ENCODE measurements at places on chromosomes 12 and 14.

DNA sequence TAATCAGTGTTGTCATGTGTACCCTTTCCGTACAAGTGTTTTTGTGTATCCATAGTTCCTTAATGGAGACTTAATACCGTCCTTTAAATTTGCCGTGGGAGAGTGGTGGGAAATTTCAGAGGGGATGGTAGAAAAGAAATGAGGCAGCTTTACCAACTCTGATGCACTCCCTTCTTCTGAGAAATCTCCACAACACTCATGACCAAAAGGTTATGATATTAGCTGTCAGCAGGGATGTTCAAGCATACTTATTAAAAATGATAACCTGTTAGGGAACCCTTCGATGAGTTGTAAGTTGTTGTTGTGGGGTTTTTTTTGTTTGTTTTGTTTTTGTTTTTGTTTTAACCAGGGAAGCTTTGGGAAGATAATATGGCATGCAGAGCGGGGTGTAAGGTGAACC lies 12.5 kb downstream of the RAB21 start:
- DNase-seq = no peak

DNA sequence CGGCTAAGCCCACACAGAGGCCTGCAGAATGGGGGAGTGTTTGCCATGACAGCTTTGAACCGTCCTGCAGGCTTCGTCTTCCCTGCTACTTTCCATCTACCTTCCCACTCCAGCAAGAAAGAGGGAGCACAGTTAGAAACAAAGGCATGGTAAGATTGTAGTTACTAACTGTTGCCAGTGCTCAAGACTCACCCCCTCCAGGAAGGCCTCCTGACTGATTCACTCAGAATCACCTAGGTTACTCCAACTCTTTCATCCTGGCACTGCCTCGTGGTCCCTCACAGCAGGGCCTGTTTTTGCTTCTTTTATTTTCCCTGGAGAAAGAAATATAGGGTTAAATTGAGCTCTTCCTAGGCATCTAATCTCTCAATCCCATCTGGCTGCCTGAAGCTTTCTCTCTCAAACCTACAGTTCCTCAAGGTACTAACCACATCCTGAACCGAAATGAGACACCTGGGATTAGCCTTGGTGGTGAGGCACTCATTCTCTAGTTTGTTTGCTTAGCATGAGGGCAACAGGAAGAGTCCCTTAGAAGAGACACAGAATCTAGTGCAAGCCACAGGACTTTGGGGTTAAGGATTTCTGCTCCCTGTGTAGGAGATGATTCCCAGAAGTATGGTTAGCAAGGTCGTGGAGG lies 7.8 kb downstream of the GALNT6 start:
- peak; percentile 22 for DNase-seq

GRCh38 chr12:57213058-57213715 lies 3.4 kb upstream of the NXPH4 start:
- peak; percentile 86 for DNase-seq

DNA sequence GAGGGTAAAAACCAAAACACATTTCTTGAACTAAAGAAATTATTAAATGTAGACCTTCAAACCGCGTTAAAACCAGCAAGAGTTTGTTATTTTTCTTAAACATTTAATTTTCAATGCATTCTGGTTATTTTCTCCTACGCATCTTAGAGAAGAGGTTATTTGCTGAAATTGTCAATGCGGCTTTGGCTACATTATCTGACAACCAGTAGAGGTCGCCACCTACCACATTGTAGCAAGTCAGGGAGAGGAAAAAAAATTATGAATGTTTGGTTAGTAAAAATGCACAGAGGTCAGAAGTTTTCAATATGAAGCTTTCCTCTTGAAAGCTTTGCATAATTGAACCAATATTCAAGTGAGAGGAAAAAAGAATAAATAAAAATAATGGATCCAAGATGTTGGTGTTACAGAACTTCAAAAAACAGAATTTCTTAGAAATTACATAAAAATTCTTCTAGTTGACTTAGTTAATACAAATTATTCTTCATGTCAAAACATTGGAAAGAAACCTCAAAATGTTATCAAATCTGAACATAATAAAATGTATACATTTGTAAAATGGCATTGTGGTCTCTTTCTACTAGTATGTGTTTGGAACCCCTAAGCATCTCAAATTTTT lies 159.4 kb upstream of the TMTC2 start:
- peak; percentile 60 for DNase-seq

GRCh38 chr14:30450631-30451545 lies 108.1 kb upstream of the G2E3 start:
- peak; percentile 6 for DNase-seq

- DNase-seq = no peak
These were observed 20.0 kb downstream of the DICER1 start for GRCh38 chr14:95137164-95137803.

GRCh38 chr12:124852911-124853427 lies 10.7 kb downstream of the SCARB1 start:
- no peak for DNase-seq

DNA sequence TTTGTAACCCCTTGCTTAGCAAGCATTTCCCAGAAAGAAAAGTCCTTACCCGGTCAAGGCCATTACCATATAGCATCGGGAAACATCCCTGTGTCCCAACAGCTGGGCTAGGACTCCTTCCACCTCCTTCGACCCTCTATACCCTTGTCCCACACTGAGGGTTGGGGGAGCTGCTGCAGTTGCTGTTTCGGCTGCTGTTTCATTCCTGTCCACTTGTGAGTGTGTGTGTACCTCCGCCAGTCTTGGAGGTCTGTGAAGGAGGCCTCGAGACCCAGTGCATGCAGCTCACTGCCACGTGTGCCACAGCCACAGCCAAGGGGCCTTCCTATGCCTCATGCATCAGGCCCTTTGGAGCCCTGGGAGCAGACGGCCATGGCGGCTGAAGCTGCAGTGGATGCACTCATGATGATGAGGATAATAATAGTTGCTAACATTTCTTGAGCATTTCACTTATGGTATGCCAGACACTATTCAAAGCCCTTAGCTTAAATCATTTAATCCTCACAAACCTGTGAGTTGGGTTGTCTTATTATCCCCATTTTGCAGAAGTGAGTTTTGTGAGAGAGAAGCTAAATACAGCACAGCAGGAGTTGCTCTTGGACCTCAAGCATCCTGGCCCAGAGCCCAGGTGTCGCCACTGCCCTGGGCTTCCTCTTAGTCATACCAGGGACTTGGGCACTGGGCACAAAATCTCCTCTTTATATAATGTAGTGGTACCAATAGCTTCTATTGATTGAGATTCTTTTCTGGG lies 156.5 kb downstream of the PRKCH start:
- DNase-seq = peak; percentile 63

GRCh38 chr12:76901628-76902380 lies 23.0 kb upstream of the CSRP2 start:
- DNase-seq = no peak

- DNase-seq = no peak
These were observed 59.1 kb upstream of the GALNT9 start for GRCh38 chr12:132388379-132389015.
